GM12891 (cell line): ENCODE measurements at places on chromosomes 6 and 20.

GRCh38 chr6:128290221-128290620, 230.2 kb downstream of the PTPRK start:
- no peak for DNase-seq

GRCh38 chr20:58577871-58578598, 62.8 kb upstream of the APCDD1L start:
- no peak for DNase-seq

DNA sequence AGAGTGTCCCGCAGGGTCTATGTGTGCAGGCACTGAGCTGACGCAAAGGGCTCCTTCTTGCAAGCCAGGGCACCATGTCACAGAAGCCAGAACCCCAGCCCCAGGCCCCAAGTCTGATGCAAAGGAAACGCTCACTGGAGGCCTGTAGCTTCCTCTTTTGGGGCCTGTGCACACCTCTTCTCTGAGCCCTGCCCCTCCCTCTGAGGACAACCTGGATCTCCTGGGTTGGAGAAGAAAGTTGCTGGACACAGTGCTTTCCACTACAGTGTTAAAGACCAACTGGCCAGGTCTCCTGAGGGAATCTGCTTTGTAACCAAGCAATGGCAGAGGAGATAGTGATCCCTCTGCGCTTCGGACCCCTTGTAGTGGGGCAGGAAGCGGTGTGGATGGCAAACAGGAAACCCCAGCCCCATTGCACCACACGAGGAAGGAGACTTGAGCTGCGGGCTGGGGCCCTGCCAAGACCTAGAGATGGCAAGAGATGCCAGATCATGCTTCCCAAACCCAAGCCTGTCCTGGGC, 90.0 kb downstream of the PRND start:
- no peak for DNase-seq

DNA sequence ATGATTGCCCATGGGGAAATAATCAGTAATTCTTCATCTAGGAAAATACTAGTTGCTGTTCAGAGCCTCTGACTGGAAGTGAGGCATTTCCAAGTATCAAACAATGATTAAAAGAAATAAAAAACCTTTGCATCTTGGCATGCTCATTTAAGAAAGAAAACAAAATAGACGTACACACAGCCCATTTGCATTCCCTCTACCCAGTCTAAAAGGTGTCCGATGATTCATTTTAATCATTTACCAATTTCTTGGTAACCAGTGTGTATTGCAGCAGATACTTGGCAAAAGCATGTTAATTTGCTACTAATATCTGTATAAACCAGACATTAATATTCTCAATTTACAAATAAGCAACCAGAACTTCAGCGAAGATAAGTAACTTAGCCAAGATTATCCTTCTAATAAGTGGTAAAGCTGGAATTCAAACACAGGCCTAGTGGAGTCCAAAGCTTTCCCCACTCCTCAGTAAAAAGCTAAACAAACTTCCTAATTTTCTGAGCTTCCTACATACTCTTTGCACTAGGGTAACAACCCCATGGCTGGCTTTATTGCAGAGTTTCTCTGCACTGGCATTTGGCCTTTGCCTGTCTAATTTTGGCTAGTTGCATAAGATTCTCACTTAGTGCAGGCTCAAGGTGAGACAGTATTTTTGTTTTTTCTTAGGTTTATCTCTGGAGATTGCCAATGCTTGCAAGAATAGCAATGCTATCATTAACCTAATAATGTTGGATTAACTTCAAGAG, 338.1 kb downstream of the PRKN start:
- no peak for DNase-seq

- DNase-seq, result no peak
Measured at GRCh38 chr20:40502576-40502975, 186.5 kb downstream of the MAFB start.

GRCh38 chr6:96624957-96625356, 62.0 kb downstream of the FHL5 start:
- DNase-seq, result no peak

- no peak for DNase-seq
Measured at GRCh38 chr20:64222291-64222735, 33.2 kb upstream of the PCMTD2 start.

DNA sequence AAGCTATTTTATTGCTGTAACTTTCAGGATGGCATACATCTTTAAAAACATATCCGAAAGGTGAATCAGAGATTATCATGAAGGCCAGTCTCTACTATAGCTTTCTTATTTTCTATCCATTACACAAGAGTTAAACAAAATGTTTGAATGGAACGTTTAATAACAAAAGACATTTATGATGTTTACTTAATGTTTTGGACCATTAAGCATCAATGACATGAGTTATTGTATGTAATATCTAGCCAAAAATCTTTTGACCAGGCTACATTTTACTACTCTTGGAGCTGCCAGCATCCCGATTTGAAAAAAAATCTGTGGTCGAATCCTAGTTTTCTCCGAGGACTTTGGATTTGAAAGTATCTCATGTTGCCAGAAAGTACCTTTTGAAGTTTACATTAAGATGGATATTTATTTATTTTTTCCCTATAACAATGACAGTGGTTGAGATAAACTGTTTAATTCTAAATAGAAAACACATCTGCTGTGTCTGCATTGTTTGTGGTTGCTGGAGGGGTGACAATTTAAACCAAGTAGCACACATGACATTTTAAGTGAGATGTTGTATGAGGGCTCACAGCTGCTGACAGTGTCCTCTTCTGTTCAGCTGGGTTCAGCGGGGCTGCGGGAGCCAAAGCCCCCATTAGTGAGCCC, 293.7 kb upstream of the TCF21 start:
- no peak for DNase-seq

DNA sequence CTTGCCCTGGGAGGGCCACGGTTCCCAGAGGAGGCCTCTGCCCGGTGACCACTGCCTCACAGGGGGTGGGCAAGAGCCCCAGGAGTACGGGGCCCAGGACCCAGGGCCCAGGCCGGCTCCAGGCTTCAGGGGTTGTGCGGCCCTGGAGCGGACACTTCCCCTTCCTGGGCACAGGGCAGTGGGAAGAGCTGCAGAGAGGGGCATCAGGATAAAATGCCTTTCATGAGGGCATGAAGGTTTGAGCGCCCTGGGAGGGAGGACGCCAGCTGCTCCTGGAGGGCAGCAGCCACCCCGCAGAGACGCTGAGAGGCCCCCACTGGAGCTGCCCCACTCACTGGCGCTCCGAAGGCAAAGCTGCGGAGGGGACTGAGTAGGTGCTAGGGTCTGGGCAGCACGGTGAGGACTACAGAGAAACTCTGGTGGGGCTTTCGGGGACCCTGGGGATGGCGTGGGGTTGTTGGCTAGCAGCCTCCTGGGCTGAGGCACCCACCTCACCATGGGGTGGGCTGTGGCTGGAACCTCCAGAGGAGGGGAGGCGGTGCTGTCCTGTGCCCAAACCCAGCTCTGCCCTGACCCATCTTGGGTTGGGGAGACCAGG, 10.4 kb downstream of the LAMA5 start:
- no peak for DNase-seq

DNA sequence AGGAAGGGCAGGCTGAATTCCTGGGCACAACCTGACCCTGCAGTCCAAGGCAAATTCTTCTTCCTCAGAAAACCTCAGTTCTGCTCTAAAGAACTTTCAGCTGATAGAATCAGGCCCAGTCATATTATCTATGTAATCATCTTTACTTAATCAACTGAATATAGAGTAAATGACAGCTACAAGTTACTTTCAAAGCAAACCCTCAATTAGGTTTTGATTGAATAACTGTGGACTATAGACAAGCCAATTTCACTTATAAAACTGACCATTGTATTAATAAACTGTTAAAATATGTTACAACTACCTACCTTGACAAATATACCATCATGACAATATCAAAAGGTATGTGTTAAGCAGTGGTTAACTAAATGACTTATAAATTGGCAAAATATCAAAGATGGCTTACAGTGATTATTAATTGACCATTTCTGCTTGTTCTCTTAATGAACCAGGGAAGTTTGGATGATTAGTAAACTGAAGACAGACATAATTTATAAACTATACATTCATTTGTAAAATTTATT, 46.1 kb upstream of the ADGRF5 start:
- DNase-seq, result no peak

GRCh38 chr6:84657486-84657885, 106.9 kb downstream of the TBX18 start:
- DNase-seq, result no peak

DNA sequence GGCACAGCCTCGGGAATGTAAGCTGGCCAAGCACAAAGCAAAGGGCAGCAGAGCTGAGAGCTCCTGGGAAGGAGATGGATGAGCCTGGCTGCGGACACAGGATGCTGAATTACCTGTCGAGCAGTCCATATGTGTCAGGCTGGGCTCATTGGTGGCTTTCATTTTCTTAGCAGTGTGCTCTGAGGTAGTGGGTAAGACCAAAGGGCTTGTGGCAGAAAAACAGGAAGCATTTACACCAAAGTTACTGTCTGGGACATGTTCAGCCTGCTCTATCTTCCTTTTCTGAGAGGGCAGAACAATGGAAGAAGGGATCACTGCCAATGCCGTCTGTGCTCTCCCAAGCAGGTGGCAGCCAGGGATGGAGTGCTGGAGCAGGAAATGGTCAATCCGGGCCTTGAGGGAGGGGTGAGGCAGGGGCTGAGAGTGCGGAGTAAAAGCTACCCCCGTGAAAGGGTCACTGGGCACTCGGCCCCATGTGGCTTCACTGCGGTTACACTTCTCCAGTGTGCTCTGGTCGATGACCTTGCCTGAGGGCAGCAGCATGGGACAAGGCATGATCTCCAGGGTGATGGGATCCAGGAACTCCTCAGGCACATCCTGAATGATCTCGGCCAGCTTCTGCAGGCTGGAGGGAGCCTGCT, 36.9 kb upstream of the AVP start:
- no peak for DNase-seq

DNA sequence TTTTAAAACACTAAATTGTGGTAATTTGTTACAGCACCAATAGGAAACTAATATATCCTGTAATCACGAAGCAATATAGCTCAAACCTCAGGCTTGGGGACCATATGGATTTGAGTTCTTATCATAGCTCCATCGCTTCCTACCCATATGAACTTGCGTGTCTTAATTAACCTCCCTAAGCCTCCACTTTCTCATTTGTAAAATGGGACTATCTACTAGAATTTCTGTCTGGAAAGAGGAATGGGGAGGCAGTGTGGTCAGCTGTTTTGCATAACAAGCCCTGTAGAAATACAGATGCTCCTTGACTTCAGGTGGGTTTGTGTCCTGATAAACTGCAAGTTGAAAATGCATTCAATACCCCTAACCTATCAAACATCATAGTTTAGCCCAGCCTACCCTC, 17.1 kb downstream of the HLA-DOB start:
- no peak for DNase-seq

GRCh38 chr6:20879121-20879520, 344.9 kb downstream of the CDKAL1 start:
- DNase-seq, result no peak

- DNase-seq, result peak; percentile 89
Measured at GRCh38 chr20:46174469-46175126, 56.5 kb downstream of the CD40 start.

DNA sequence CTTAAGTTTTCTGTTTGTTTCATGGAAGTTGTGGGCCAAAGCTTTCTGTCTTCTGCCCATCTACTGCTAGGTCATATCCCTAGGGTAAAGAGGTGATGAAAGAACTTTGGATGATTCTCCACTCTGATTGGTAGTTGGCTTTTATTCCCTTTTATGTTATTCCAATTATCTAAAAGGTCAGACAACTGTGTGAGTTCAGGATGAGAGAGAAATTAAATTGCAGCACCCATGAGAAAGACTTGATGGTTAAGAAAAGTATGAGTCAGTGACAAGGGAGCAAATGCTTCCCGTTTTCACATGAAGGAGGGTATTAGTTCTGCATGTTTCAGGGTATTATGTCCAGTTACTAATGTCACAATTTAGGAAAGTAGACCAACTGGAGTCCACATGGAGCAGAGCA, 136.3 kb downstream of the CD109 start:
- no peak for DNase-seq

GRCh38 chr6:99285881-99286280, 63.6 kb downstream of the FAXC start:
- DNase-seq, result no peak

- no peak for DNase-seq
Measured at GRCh38 chr6:74607934-74608333, 597.9 kb downstream of the COL12A1 start.

- no peak for DNase-seq
Measured at GRCh38 chr6:1869769-1870168, 260.1 kb downstream of the FOXC1 start.

GRCh38 chr6:45921691-45922281, 93.9 kb downstream of the CLIC5 start:
- no peak for DNase-seq

DNA sequence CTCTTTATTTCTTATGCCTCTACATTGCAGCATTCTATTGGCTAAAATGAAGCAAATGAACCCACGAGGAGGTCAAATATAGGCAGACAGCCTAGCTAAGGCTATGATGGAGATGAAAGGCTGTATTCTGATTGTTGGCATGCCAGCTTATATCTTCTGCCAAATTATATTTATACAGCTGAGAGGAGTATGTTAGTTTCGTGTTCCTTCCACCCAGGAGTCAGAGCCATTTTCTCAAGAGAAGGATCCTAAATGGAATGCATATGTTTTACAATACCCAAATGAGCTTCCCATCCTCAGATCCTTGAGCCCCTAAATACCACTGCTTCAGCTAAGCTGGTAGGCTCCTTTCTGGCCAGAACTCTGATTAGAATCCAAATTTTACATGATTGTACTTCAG, 178.4 kb upstream of the HDDC2 start:
- no peak for DNase-seq

DNA sequence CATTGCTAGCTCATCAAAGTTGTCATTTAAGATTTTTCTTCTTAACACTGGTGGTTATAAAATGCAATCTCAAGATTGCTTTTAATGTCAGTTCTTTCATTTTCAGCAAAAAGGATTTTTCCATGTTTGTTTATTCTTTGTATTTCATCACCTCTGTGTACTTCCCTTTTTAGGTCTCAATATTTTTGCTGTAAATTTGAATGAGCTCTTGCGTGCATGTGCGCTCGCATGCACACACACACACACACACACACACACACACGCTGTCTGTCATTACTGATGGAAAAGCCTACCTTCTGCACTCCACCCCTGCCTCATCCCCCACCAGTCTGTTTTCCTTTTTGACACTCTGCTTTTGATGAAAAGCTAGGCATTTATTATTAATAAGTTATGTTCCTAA, 85.3 kb upstream of the FYN start:
- no peak for DNase-seq

- no peak for DNase-seq
Measured at GRCh38 chr6:145705561-145705960, 29.8 kb downstream of the EPM2A start.
